Ureter (tissue), 1 donor: ENCODE measurements at places on chromosomes 3 and 15. TPM values are rescaled to one million over a fixed set of nuclear protein-coding genes. Genes with fewer than 3 reads are reported as not detected.

GRCh38 chr3:36846406-36846805 lies 82.1 kb upstream of the DCLK3 start:
- no peak for DNase-seq

- no peak for DNase-seq
These were observed 230.9 kb upstream of the RORA start for GRCh38 chr15:61459785-61460707.

DNA sequence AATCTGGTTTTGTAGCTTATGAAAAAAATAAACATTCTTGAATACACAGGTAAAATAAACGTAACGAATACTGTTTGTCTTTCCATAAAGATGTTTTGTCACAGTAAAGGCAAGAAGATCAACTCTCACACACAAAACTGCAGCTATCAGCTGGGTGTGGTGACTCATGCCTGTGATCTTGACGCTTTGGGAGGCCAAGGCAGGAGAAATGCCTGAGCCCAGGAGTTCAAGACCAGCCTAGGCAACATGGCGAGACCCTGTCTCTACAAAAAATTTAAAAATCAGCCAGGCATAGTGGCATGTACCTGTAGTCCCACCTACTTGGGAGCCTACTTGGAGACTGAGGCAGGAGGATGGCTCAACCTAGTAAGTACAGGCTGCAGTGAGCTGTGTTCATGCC lies 39.6 kb downstream of the CBLB start:
- no peak for DNase-seq

The SCAANT1 gene
- total RNA-seq = not detected

The KLF15 gene
- total RNA-seq = 18.9 TPM
